ENCODE measurements at places on chromosomes 6 and 20.

DNA sequence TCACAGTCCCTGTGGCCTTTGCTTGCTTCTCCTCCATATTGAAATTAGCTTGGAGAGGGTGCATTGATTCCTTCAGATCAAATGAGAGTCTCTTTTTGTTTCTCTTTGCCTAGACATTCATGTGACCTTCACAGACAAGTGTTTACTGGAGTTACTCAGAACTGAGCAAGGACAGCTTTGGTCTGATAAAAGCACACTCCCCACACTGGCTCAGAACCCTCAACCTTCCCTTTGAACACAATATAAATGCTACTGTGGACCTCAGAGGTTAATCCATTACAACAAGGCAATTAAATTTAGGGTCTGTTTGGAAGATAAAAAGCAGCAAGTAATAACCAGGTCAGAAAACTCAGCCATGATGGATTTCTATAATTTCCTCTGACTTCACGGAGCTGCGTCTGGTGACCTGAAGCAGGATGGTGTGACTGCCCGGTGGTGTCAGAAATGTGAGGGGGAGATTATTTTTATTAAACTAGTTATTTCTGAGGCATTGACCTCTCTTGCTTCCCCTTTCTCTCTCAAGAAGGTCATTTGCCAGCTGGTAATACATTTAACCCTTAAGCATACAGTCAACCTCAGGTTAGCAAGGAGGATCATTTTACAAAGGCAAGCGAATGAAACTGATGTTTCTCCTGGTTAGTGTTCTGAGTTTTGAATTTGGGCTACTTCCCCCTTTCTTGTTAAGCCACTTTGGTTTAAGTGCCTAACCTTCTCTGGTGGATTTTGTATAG lies 208.2 kb downstream of the CLIC5 start:
- DNase-seq, result no peak

DNA sequence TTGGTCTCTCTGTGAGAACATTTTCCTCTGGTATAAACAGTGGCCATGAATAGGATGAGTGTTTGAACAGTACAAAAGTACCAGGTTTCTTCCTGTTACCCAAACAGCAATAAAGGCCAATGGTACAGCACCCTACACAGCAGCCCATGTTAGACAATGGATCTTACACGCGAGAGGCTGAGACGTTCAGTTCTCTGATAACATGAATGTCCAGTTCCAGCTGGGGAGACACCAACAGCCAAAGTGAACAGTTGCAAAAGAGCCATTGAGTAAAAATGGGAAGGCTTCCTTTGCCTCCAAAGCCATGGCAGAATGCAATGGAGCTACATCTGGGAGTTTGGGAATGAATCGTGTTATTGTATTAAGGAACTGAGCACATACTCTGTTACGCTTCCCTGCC lies 246.8 kb upstream of the SGK1 start:
- no peak for DNase-seq

DNA sequence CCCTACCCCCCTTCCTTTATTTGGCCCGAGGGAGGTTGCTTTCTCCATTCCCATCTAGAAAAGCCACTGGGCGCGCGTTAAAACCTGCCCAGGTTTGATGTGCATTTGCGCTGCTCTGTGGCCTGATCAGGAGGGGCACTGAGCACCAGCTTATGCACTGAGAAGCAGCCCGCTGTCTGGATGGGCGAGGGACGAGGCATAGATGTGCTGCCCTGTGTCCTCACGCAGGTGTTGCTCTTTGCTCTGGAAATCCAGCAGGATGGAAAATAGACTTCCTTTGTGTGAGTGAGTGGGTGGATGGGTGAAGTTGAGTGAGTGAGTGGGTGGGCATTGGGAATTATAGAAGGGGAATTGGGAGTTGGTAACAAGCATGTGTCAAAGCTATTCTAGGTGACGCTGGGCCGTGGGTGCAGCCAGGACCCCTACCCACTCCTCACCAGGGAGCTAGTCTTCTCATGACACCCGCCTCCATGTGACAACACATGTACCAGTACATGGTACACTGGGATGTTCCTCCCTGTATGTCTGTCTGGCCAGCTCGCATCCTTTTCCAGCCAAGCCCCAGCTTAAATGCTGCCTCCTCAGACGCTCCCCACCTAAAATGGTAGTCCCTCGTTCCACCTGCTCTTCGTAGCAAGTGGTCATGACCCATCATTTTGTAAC lies 162.6 kb downstream of the DTNBP1 start:
- DNase-seq, result no peak

DNA sequence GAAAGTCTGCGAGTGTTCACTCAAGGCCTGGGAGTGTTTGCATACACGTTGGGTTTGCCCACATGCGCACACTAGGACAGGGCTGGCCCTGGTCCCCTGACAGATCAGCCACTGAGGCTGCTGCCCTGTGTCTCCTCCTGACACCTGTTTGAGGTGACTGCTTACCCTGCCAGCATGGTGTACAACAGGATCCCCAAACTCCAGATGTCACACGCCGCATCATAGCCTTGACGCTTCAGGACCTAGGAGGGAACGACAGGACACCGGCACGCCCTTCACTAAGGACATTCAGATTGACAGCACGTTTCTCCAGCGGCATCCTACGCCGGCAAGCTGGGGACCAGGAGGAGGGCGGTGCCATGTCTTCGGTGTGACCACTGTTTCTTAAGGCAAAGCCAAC lies 37.0 kb upstream of the MPC1 start:
- DNase-seq, result no peak

- no peak for DNase-seq
Observed at GRCh38 chr20:8388707-8389106, 256.6 kb downstream of the PLCB1 start.

DNA sequence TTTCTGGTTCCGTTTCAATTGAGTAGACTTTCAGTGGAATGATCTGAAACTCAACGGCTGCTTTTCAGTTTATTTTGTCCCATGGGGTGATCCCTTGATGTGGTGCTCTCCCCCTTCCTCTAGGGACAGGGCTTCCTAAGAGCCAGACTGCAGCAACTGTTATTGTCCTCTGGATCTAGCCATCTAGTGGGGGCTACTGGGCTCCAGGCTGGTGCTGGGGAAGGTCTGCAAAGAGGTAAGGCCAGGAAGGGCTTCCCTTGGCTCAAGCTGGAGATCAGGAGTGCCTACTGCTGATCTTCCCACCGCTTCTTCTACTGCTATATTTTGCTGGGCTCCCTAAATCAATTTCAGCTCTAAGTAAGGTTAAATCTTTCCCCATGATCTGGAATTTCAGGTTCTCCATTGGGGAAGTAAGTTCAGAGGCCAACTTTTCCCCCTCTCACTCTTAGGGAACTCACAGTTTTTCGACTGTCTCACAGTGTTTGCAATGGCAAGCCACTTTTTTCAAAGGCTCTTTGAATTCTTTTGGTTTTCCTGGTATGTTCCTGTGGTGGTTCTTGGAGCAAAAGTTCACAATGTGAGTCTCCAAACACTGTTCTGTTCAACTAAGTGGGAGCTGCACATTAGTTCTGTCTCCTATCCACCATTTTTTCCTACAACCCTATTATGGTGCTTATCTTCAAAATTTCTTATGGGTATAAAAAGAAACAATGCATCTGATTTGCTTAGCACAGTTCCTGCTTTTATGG lies 286.2 kb upstream of the EXOC2 start:
- DNase-seq, result no peak

DNA sequence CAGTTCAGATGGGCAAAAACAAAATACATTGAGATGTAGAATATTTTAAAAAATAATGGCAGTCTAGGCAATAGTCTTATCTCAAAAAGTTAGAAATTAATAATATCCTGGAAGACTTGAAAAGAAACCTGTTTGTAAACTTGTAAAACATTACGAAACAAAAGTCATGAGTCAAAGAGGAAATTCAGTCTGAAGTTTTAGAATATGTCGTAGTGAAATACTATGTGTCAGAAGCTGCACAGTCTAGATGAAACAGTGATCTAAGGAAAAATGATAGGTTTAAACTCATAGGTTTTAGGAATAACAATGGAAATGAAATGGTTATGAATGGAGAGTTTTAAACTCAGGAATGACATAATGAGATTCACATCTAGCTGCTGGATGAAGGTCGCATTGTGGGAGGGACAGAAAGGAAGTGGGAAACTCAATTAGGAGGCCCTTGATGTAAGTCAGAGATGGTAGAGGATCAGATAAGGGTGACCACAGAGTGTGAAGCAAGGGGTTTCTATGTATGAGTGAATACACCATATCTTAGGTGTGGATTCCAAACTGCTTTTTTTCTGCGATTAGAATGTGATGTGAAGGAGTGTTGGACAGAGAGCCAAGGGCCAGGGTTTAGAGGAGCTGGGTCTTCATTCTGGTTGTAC lies 2.8 kb downstream of the SNRPB2 start:
- no peak for DNase-seq

- no peak for DNase-seq
Observed at GRCh38 chr6:28251661-28252008, 434 bp downstream of the ZKSCAN4 start.

Data from activated T-helper 1 cell treated with anti-CD3 and anti-CD28 coated beads, Interleukin-2, amount 50 U/mL, for 16 hours (primary cell).